ENCODE measurements at places on chromosomes 4 and X. TPM values are rescaled to one million over a fixed set of nuclear protein-coding genes. Genes with fewer than 3 reads are reported as not detected.

VEGFC gene
- total RNA-seq = not detected

- no peaks in the 10 kb centered on the region for H3K27me3 ChIP-seq
- no peak for DNase-seq
- H3K36me3 ChIP-seq = peaks cover 5% of the 10 kb centered on the region
- H3K27ac ChIP-seq = no peak overlapping the region
Observed at GRCh38 chr4:75722417-75722816, 2.0 kb upstream of the USO1 start.

GRCh38 chrX:148871422-148872160 lies 371.2 kb downstream of the AFF2 start:
- no peaks in the 10 kb centered on the region for H3K4me1 ChIP-seq
- no peaks in the 10 kb centered on the region for H3K36me3 ChIP-seq
- H3K27me3 ChIP-seq = no peaks in the 10 kb centered on the region

- no peak overlapping the region for H3K27ac ChIP-seq
- no peaks in the 10 kb centered on the region for H3K27me3 ChIP-seq
- no peak overlapping the region for H3K4me3 ChIP-seq
- H3K4me1 ChIP-seq = no peaks in the 10 kb centered on the region
- H3K36me3 ChIP-seq = no peaks in the 10 kb centered on the region
Observed at GRCh38 chr4:137514406-137515111, 17.7 kb downstream of the PCDH18 start.

DNA sequence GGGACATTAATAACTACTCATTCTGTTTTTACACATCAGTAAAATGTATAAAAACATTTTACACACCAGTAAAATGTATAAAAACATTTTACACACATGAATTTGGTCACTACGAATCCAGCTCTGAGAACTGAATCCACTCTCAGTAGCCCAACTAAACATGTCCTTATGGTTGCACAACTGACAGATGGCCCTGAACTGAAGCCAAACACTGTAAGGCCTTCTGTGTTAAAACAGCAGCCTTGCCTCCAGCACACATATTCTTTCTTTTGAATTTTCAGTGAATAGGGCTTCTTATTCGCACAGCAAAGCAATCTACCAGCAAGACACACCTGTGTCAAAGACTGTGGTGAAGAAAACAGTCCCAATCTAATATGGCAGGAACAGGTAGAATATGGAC lies 169.9 kb upstream of the FMR1 start:
- no peak overlapping the region for H3K27ac ChIP-seq
- peaks cover 3% of the 10 kb centered on the region for H3K27me3 ChIP-seq
- H3K36me3 ChIP-seq = peaks cover 3% of the 10 kb centered on the region
- peaks cover 28% of the 10 kb centered on the region for H3K4me1 ChIP-seq

GRCh38 chr4:39548425-39549067 lies 21.3 kb upstream of the UGDH start:
- no peak overlapping the region for H3K4me3 ChIP-seq
- DNase-seq = no peak

- no peak overlapping the region for H3K27ac ChIP-seq
- no peaks in the 10 kb centered on the region for H3K27me3 ChIP-seq
- no peaks in the 10 kb centered on the region for H3K4me1 ChIP-seq
- no peak overlapping the region for H3K4me3 ChIP-seq
- H3K36me3 ChIP-seq = no peaks in the 10 kb centered on the region
Observed at GRCh38 chr4:112664611-112665010, 27.7 kb downstream of the LARP7 start.

Data from activated naive CD8-positive, alpha-beta T cell treated with anti-CD3 and anti-CD28 coated beads, Interleukin-2, amount 10 ng/mL, durations not matched to agents 7 days and 5 days (primary cell).